KG1 (cell line): ENCODE measurements at places on chromosomes 2 and 18.

GRCh38 chr2:2686222-2686621, 355.1 kb upstream of the MYT1L start:
- no peak for DNase-seq

GRCh38 chr2:65232636-65233035, 5.0 kb downstream of the ACTR2 start:
- DNase-seq = no peak

DNA sequence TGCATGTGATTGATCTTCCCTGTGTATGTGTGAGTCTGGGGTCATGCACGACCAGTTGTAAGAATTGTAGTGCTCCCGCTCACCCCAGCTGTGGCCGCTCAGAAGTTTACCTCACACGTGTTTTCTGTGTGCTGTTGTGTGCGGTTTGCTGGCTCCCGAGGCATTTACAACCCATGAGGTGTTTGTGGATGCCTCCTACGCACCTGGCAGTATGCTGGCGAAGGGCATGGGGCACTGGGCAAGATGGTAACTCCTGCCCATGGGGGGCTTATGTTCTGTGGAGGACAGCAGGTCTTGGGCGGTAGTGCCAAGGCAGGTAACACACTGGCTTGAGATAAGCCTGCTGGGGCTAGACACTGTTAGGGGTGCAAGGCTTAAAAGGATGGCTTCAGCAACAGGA, 102.6 kb upstream of the HS6ST1 start:
- no peak for DNase-seq

GRCh38 chr2:112530728-112531127, 11.5 kb upstream of the POLR1B start:
- no peak for DNase-seq

GRCh38 chr2:205868773-205869333, 186.6 kb downstream of the NRP2 start:
- peak; percentile 59 for DNase-seq

- DNase-seq = no peak
These were observed 8.9 kb downstream of the HJURP start for GRCh38 chr2:233845301-233846060.

GRCh38 chr2:174617718-174618117, 20.1 kb upstream of the WIPF1 start:
- DNase-seq = no peak

GRCh38 chr18:23824240-23824639, 135.0 kb downstream of the LAMA3 start:
- DNase-seq = no peak

DNA sequence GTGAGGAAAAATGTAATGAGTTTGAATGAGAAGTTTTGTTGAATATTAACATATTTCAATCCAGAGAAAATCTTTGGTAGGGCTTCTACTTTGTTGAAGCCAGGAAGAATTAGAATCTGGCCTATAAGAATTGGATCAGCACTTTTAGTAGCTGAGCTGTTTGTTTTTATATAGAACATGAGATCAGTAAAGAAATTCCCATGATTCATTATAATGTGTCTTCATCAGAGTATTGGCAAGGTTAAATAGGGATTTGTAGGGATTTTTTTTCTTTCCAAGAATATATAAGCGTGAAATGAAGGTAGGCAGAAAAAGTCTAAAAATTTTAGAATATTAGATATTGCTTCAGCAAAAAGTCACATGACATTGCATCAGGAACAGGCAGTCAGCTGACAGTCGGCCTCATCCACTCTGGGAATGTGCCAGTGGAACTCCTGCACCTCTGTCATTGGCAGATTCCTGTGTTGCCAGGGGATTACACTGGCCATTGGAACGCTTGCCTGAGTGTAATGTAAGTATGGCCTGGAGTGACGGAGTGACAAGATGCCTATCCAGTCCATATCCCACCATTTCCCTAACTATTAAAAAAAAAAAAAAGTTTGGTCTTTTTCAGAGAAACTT, 60.6 kb downstream of the SERTAD2 start:
- DNase-seq = no peak

DNA sequence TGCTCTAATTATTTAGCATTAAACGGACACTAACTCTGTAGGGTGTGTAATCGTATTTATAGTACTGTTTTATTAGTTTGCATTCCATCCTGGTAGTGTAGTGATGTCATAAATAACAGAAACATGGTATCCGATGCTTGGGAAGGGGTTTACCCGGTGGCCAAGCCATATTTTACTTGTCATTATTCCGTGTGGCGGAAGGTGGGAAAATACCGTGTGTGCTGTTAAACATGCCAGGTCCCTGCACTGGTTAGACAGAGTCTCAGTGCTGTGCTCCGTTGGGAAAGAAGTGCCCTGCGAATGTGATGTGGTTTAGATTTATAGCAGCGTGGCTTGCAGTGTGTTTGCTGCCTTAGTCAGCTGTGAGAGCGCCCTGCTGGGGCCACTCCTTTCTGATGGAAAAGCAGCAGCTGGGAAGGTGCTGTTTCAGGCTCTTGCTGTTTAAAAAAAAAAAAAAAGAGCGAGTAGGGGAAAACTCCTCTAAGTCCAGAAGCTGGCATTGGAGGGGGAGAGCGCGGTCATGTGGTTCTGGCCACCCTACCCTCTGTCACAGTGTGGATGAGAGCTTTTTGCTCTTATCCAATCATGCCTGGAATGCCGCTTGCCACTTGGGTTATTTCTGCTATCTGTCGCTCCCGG, 211.0 kb downstream of the NEDD4L start:
- DNase-seq = no peak

- no peak for DNase-seq
These were observed 1.3 kb upstream of the ZNF512 start for GRCh38 chr2:27581417-27582128.

DNA sequence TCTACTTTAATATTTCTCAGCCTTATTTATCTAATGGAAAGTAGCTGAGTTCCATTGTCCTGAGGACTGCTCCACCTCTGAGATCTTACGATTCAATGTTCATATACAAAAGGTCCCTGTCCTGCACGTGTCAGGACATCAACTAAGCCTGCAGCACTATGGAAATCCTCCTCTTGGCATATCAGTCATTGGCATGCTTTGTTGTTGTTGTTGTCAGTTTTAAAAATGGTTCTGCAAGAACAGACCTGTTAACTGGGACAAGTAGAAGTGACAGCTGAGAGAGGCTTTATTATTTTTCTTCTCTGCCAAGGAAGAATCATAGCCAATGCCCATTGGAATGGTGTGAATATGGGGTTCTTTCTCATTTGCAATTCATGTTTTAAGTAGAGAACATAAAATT, 450.1 kb upstream of the PKDCC start:
- DNase-seq = no peak

DNA sequence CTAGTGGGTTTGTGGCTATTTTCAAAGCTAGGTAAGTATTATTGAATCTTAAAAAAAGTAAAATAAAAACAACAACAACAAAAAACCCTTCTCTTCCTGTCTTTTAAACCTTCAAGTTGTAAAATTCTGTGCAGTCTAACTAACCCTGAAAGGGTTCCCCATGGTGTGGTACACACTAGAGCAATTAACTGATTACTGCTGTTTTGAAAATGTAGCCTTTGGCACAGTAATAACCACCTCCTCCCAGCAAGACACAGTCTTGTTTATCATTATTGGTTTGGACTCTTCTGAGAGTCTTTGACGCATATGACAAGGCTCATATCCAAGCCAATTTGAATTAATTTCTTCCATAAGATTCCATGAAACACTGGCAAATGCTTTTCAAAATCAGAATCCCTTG, 2184.6 kb upstream of the PIK3C3 start:
- DNase-seq = no peak

DNA sequence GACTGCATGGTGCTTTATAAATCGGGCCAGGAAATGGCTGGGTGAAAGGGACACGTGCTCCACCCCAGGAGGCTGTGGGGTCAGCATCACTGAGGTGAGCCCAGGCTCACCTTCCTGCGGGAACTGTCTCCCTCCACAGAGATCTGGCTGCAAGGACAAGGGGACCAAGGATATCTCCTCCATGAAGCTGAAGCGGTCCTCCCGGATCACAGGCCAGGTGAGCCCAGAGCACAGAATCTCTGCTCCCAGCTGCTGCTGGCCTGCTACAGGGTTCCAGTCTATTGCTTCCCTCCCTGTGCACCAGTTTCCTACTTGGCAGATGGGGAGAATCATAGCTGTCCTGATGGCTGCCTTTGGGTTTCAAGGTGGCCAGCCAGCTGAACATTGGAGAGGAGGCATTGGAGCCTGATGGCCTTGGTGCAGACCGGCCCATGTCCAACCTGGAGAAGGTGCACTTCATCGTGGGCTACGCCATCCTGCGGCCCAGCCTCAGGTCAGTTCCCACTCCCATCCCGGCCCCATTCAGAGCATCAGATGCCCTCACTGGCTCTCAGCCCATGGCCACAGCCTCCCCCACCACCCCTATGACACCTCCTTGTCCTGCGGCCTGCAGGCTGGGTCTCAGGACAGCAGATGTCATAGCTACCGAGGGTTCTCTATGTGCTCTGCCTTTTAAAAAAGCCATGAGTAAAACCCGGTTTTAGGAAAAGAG, 33.7 kb upstream of the GPR17 start:
- no peak for DNase-seq

- DNase-seq = no peak
These were observed 188.7 kb downstream of the RTP5 start for GRCh38 chr2:242058116-242058680.

GRCh38 chr2:235677276-235677788, 183.5 kb downstream of the AGAP1 start:
- DNase-seq = no peak

DNA sequence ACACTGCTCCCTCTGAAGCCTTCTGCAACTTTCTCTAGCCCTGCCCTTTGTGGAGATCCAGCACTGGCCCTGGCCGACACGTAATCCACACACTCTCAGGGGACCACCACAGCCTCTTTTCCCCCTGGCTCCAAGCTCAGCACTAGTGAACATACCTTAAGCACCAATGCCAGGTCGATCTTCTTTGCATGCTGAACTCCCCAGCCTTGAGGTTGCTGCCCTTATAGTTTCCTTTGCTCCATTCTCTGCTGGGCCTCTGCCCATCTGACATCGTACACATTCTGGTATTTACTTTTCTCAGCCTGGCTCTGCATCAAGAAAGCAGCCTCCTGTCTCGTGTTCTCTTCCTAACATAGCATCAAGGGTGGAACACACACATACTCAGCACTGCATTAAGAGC, 361.5 kb downstream of the LPIN1 start:
- no peak for DNase-seq

- no peak for DNase-seq
These were observed 5.4 kb upstream of the CWC22 start for GRCh38 chr2:180012523-180012922.

- no peak for DNase-seq
These were observed 52.8 kb downstream of the FAM178B start for GRCh38 chr2:96933305-96934181.

GRCh38 chr2:12685145-12685544, 31.6 kb upstream of the TRIB2 start:
- DNase-seq = no peak

- DNase-seq = no peak
These were observed 30.7 kb upstream of the SLC35F6 start for GRCh38 chr2:26733413-26733812.

DNA sequence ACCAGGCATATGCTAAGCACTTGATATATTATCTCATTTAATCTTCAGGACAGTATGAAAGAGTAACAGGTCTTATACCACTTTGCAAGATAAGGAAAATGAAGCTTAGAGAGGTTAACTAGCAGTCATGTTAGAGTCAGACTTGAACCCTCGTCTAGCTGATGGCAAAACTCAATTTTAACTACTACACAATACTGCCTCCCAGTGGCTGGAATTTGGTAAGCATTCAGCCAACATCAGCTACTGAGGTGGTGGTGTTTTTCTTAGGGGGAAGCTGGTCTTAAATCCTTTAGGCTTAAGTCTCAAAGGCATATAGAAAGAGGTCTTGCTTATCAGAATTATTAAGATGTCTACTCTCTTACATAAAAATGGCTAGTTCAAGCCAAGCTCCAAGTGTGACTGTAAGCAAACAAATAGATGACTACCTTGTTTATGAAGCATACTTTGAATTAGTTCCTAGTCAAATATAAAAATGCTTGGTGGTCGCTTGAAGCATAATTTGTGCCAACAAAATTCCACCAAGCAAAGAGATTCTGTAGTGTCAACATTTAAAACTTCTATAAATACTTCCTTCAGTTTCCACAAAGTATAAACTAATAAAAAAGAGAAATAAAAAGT, 325.4 kb upstream of the FIGN start:
- DNase-seq = peak; percentile 10

- DNase-seq = no peak
These were observed 42.2 kb downstream of the CHST9 start for GRCh38 chr18:27142891-27143290.

- DNase-seq = no peak
These were observed 47.0 kb upstream of the COBLL1 start for GRCh38 chr2:164888592-164888991.

DNA sequence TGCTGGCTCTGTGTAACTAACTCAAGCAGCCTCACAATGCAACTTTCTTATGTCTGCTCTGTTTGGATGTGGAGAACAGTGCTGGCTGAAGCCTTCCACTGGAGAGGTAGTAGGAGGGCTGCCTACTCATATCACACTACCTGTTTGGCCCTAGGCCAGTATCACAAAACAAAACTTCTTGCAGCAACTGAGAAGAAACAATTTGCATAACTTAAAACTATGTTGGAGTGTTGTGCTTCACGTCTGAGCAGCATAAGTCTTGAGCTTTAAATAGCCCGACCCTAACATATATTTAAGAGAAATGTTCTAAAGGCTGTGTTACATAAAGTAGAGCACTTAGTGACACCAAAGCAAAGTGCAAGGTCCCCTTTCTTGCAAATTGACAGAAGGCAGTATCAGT, 204.9 kb upstream of the ACVR2A start:
- DNase-seq = no peak
